ENCODE measurements at places on chromosomes 1 and 21.

- DNase-seq: no peak
Observed at GRCh38 chr21:36686955-36687354, 12.0 kb upstream of the SIM2 start.

GRCh38 chr1:10168912-10169514 is 41.4 kb upstream of the KIF1B start:
- no peak for DNase-seq

GRCh38 chr21:41763398-41763931 is 3.4 kb downstream of the RIPK4 start:
- no peak for DNase-seq

DNA sequence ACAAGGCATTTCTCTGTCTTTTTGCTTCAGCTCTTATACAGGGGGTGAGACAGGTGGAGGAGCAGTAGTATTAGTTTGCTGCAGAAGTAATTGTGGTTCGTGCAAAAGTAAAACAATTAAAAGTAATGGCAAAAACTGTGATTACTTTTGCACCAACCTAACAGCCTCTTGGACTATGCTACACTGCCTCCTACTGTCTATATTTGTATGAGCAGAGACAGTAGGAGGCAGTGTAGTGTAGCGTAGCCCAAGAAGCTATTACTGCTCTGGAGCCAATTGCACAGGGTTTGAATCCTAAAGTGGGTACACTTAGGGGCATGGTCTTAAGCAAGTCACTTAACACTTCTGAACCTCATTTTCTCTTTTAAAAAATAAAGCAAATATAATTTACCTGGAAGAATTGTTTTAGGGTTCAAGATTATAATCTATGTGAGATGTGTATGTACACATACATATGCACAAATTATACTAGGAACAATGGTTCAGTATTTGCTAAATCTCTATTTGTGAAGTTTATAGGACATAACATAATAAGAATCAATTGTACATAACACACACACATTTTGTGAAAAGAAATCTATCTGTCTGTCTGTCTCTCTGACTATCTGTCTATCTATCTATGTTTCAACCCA is 103.8 kb downstream of the BRINP3 start:
- DNase-seq: no peak

DNA sequence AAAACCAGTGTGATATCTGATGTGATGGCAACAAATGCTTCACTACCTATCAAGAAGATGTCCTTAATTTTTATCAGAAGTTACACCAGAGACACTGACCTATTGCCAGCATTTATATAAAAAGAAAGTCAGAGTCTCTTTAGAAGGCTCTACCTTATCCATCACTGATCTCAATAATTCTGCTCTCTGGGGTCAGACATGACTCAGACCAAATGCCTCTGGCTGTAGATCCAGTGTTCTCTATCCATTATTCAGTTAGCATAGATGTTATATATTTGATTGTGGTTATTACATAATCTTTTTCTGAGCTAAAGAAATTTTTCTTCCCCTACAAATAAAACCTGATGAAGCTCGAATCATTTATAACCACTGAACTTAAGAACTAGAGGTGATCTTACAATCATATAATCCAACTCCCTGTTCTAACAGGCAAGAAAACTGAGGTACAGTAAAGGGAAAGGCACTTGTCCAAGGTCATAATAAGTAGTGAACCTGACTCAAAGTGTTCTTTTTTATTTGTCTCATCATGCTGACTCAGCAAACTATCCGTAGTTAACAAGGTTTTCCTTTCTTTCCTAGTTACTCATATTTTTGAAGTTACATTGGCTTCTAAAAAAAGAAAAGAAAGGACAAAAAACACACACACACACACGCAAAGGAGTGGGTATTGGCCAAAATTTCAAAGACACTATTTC is 43.6 kb upstream of the ESRRG start:
- no peak for DNase-seq

- DNase-seq: no peak
Observed at GRCh38 chr1:42962641-42963377, 4.1 kb upstream of the SLC2A1 start.

DNA sequence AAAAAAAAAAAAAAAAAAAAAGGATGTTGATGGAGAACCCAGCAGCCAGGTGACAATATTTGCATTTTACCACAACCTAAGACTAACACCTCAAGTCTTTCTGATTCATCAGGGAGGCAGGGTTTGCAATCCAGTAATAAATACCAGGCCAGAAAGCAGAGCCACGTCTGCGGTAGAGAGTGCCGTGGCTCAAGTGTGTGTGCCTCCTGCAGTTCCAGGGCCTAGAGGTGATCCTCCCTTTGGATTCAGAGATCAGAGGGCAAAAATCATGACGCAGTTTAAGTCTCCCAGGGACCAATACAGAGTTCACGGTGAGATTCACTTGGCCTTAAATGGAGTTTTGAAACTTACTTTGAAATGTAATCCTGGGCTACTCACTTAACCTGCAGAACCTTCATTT is 34.9 kb downstream of the TMCO4 start:
- DNase-seq: no peak

DNA sequence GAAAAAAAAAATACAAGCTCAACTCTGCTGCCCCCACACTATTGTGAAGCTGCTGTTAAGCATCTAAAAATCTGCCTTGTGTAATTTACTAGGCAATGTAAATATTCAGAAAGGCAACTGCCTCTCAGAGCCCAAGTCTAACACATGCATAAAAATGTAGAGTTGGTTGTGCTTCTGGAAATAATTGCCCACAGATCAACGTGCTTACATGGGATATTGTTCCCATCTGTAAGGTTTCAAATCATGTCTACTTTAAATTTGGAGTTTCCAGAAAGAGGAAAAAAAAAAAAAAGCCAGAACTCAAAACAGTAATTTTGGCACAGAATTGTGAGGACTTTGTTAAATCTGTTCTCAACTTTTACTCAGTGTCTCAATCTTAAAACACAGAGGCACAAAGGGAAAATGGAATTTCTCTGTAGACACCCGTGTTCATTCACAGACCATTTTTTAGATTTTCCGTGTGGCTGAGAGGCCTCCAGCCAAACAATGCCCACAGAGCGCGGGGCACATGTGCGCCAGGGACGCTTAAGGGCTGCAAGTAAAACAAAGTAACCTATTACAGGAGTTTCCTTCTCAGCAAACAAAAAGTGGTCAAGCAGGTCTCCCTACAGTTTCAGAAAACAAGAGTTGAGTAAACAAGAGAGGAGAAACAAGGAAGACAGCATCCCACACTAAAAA is 115.5 kb downstream of the RERE start:
- no peak for DNase-seq

DNA sequence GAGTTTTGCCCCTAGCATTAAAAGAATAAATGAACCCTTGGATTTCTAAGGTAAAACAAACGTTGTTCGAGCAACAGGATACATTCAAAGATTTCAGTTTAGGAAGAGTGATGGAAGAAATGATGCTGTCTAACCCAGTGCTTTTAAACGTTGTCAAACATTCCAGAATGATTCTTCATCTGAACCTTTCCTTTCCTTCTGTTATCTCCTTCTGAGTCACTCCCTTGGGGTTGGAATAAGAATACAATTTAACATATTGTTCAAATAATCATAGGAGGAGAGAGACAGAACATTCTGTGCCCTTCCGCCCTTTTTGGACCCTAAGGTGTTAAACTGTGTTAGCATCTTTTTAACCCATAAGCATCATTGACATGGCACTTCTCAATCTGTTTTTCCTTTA is 61.1 kb upstream of the RCOR3 start:
- no peak for DNase-seq

Measured in CD4-positive, alpha-beta memory T cell (primary cell).